ENCODE measurements at places on chromosomes 2 and 18.
A peak's percentile ranks its signal among the peaks of the same experiment; 100 is the strongest.

- no peak overlapping the region for H3K4me3 ChIP-seq
- DNase-seq: no peak
- no peak overlapping the region for H3K27ac ChIP-seq
- H3K27me3 ChIP-seq: no peaks in the 10 kb centered on the region
Measured at GRCh38 chr2:77232909-77233425, 289.2 kb downstream of the LRRTM4 start.

DNA sequence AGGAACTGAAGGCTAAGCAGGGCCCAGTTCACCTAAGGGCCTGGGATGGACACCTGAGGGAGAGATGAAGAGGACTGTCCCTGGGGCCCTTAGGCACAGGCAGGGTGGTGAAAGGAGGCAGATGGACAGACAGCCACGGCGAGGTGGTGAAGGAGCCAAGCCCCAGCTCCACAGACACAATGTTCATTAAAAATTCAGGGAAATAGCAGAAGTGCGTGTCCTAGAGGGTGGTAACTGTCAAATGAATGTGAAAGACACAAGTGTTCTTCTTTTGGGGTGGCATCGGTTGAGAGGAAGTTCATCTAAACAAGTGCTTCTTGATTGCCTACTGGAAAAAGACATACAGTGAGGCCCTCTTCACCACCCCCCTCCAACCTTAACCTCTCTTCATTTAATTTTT is 76.2 kb upstream of the SIX2 start:
- H3K36me3 ChIP-seq: no peaks in the 10 kb centered on the region
- no peak overlapping the region for H3K4me3 ChIP-seq
- no peak overlapping the region for H3K27ac ChIP-seq
- no peak for DNase-seq
- H3K4me1 ChIP-seq: no peaks in the 10 kb centered on the region

DNA sequence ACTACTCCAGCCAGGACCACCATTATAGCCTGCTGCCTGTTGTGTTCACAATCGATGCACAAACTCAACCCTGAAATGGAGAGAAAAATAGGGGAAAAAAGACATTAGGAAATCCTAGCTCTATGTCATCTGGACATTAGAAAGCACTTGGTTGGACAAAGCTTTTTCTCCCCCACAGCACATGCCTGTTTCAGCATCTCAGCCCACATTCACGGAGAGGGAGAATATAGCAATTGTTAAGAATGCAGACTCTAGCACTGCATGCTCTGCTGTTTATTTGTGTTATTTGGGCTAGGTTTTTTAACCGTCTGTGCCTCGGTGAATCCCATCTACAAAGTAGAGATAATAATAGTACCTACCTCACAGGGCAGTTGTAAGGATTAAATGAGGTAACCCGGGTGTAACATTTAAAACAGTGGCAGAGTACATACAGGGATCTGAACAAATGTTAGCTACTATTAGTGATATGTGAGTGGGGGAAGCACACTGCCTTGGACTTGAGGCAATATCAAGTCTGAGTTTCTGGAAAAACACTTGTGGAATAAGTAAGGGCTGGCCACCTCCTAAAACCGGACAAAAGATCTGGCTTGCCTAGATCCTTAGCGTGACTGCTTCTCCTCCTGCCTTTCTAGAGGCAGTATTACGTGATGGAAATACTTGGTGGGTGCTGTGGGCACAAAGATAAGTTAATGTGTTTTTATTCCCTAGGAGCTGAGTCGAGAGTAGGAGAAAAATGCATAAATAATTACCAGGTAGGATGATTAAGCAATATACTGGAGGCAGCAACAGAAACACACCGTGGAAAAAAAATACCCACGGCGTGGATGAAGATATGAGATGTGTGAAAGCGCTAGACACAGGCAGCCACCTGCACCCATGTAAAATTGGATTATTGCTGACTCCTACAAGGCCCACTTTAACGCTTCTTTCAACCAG is 1.0 kb upstream of the PPP1CB start:
- H3K36me3 ChIP-seq: peaks cover 25% of the 10 kb centered on the region
- peak overlapping the region; percentile 90 for H3K4me3 ChIP-seq
- DNase-seq: peak; percentile 47
- H3K27me3 ChIP-seq: no peaks in the 10 kb centered on the region
- peaks cover 54% of the 10 kb centered on the region for H3K4me1 ChIP-seq

- H3K27ac ChIP-seq: no peak overlapping the region
- H3K27me3 ChIP-seq: peaks cover 10% of the 10 kb centered on the region
- DNase-seq: no peak
- H3K4me1 ChIP-seq: no peaks in the 10 kb centered on the region
- H3K4me3 ChIP-seq: no peak overlapping the region
Measured at GRCh38 chr2:113342650-113343049, 63.9 kb upstream of the PAX8 start.

DNA sequence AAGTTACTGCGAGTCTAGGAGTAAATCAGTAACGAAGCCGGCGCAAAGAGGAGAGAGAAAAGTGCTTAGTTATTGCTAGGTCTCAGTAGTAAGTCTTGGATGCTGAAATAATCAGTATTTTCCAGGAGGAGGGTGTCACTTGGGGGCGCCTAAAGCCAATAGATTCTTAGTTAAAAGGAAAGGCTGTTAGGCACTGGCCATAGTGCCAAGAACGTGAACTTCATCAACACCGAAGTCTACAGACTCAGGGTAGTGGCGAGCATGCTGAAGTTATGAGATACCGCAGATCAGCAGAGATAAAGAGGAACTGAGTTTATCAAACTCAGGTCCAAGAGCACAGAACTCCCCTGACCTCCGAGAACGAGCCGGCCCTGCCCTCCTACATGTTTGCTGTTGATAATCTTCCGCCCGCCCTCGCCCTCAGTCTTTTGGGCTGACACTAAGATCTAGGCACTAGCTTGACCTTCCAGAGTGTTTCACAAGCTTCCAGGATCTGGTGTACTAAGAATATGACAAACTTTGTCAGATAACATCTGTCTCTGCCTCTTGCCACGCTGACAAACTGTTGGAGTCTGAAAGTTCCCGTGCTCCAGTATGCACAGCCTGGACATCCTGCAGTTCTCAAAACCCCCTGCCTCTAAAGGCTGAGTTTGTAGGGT is 49.2 kb downstream of the CYB5A start:
- H3K27ac ChIP-seq: no peak overlapping the region
- H3K36me3 ChIP-seq: no peaks in the 10 kb centered on the region
- no peak overlapping the region for H3K4me3 ChIP-seq
- peaks cover 67% of the 10 kb centered on the region for H3K27me3 ChIP-seq

DNA sequence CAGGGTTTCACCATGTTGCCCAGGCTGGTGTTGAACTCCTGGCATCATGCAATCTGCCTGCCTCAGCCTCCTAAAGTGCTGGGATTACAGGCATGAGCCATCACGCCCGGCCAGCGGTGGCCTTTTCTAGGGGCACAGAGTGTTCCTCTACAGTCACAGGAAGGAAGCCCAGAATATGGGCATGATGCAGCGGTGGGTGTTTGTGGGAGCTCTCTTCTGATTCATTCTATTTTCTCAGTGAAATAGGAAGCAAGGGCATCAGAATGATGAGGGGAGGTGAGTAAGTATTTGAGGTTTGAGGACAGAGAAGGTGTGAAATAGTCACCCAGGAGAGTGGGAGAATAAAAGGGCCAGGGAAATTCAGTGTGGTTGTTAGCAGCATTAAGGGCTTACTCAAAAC is 70.3 kb upstream of the PSME4 start:
- no peaks in the 10 kb centered on the region for H3K4me1 ChIP-seq
- no peak overlapping the region for H3K27ac ChIP-seq
- H3K4me3 ChIP-seq: no peak overlapping the region

DNA sequence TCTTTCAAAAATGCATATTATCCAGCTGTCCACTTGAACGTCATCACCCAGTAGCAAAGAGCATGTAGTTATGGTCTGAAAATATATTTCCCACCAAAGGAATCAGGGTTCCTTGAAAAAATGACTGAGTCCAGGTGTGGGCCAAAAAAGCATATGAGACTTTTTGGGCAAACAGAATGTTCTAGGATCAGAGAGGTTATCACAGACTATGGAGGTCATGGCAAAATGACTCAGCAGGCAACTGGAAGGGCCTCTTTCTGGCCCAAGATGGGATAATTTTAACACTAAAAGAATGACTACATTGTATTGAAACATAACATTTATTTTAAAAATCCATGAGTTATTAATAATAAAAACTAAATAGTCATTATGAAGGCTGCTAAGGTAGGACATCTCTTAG is 77.1 kb downstream of the COBLL1 start:
- no peak for DNase-seq
- H3K36me3 ChIP-seq: no peaks in the 10 kb centered on the region
- no peak overlapping the region for H3K4me3 ChIP-seq
- no peak overlapping the region for H3K27ac ChIP-seq

- H3K4me3 ChIP-seq: no peak overlapping the region
- DNase-seq: no peak
- no peaks in the 10 kb centered on the region for H3K4me1 ChIP-seq
- H3K36me3 ChIP-seq: peaks cover 2% of the 10 kb centered on the region
Measured at GRCh38 chr2:128552806-128553551, 234.3 kb upstream of the HS6ST1 start.
